ENCODE measurements at places on chromosomes 12 and 14.
A peak's percentile ranks its signal among the peaks of the same experiment; 100 is the strongest.

GRCh38 chr12:14399871-14400270 is 34.4 kb downstream of the ATF7IP start:
- DNase-seq = no peak

GRCh38 chr14:24438223-24439097 is 4.1 kb downstream of the SDR39U1 start:
- DNase-seq = no peak

DNA sequence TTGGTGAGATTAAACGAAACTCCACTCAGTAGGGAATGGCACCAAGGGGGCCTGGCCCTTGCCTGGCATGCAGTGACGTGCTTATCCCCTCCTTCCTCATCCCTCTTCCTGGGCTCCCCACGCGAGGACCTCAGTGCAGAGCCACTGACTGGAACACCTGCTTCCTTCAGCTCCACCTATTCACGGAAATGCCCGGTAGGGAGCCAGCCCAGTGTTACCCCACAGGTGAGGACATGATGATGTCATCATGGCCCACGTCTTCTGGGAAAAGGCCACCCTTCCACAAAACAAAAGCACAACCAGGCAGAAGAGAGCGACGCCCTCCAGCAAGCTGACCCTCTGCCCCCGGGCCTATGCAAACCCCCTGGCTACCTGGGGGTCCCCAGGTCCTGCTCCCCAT is 42.1 kb downstream of the CCDC85C start:
- DNase-seq = no peak

GRCh38 chr14:22185191-22185590 is 403.8 kb downstream of the DAD1 start:
- DNase-seq = no peak

- DNase-seq = no peak
Measured at GRCh38 chr12:115417610-115418009, 733.6 kb upstream of the TBX3 start.

DNA sequence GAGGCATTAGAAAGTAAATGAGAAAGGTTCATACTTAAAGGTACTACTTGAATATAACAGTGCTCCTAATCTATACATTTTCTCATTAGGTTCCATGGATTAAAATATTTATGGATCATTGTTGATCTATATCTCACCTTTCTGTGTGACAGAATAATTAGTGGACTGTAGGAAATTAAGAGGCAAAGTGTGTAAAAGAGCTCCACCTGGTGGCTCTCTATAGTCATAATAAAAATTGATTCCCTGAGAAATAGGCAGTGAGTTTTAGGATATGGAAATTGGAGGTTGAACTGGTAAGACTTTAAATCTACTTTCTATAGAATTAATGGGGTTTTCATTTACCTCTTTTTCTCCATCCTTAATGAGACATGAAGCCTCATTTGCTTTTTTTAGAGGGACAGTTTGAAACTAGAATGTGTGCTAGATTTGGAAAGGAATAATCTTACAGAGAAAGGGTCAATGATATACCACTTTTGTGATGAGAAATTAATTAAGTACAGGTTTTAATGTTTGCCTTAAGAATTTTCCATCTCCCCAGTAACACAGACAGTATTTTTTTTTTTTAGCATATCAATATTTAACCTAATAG is 11.8 kb upstream of the DERA start:
- DNase-seq = no peak

DNA sequence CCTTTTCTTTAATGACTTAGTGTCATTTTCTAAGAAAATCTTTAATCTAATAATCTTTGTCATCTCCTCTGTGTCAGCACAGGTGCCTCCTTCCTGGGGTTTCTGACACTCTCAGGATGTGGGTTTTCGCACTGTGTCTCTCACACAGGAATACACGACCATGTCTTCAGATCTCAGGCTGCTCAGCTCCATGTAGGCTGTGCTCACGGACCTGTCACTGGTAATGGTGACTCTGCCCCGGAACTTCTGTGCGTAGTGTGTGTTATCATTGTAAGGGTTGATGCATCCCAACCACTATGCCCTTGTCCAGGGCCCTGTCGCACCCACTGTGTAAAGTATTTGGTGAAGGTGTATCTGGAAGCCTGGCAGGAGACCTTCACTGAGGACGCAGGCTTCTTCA is 647.8 kb downstream of the TMEM121 start:
- DNase-seq = peak; percentile 78

- DNase-seq = no peak
Measured at GRCh38 chr12:69508621-69509020, 38.4 kb downstream of the FRS2 start.

GRCh38 chr14:65927931-65928356 is 515.4 kb downstream of the FUT8 start:
- DNase-seq = peak; percentile 83

GRCh38 chr14:91912035-91912434 is 35.5 kb downstream of the FBLN5 start:
- DNase-seq = no peak

- DNase-seq = no peak
Measured at GRCh38 chr14:61877035-61877390, 114.8 kb downstream of the SNAPC1 start.

GRCh38 chr12:110171186-110171538 is 47.0 kb downstream of the IFT81 start:
- DNase-seq = no peak

- DNase-seq = no peak
Measured at GRCh38 chr12:68176257-68176656, 16.7 kb upstream of the IFNG start.

- no peak for DNase-seq
Measured at GRCh38 chr12:127677537-127678131, 589.3 kb upstream of the TMEM132C start.

- DNase-seq = no peak
Measured at GRCh38 chr14:44785096-44785495, 176.7 kb downstream of the KLHL28 start.

- no peak for DNase-seq
Measured at GRCh38 chr12:51415931-51416330, 8.7 kb upstream of the SLC4A8 start.

GRCh38 chr12:72281126-72281525 is 9.0 kb downstream of the TRHDE start:
- no peak for DNase-seq

DNA sequence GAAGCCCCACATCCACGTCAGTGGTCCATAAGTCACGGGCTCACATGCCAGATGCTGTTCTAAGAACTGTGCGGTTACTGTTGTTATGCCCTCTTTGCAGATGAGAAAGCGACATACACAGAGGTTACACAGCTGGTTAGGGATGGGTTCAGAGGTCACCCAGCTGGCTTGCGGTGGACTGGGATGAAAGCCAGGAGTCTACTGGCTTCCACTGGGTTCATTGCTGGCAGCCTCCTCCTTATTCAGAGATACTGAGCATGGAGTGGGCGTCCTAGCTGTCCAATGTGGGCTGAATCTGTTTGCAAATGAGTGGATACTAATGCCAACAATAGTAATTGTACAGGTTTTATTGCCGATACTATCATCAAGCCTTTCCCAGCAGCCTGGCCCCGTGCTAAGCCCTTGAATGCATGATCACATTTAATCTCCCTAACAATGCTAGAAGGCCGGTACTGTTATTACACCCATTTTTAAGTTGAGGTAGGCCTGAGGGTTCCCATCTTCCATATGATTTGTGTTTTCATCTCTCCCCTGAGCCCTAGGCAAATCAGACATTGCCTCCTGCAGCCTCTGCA is 129.1 kb downstream of the PLXNC1 start:
- DNase-seq = no peak

DNA sequence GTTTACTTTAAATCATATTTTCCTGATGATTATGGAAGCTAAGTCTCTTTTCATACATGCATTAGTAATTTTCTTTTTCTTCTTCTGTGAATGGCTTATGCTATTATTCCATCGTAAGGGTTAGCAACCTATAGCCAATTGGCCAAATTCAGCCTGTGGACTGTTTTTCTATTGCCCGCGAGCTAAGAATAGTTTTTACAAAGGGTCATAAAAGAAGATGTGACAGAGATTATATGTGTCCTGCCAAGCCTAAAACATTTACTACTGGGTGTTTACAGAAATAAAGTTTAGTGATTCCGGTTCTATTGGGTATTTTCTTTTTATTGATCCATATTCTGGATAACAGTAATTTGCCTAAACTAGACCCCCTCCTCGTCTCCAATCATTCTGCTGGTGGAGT is 268.8 kb upstream of the DIO3 start:
- no peak for DNase-seq

DNA sequence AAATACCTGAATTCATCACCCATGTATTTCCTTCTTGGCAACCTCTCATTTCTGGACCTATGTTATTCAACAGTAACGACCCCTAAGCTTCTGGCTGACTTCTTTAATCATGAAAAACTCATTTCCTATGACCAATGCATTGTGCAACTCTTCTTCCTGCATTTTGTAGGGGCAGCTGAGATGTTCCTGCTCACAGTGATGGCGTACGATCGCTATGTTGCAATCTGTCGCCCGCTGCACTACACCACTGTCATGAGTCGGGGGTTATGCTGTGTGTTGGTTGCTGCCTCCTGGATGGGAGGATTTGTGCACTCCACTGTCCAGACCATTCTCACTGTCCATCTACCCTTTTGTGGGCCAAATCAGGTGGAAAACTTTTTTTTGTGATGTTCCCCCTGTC is 356 bp downstream of the OR4Q2 start:
- DNase-seq = no peak

GRCh38 chr12:57094208-57095160 is 5.6 kb downstream of the NAB2 start:
- no peak for DNase-seq
